ENCODE measurements at places on chromosomes 1 and 21.

DNA sequence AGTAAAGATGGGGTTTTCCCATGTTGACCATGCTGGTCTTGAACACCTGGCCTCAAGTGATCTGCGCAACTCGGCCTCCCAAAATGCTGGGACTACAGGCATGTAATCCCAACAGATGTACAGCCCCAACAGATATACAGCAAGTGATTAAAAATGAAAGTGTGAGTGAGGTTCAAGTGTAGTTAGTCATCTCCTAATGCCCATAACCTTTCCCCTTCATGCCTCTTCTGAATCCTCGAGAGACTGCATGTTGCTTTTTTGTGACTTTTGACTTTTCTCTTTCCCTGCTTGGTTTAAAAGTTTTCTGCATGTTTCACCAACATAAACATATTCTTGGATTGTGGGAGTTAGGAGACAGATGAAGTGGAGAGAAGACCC, 31.2 kb downstream of the KCNK2 start:
- DNase-seq = no peak

DNA sequence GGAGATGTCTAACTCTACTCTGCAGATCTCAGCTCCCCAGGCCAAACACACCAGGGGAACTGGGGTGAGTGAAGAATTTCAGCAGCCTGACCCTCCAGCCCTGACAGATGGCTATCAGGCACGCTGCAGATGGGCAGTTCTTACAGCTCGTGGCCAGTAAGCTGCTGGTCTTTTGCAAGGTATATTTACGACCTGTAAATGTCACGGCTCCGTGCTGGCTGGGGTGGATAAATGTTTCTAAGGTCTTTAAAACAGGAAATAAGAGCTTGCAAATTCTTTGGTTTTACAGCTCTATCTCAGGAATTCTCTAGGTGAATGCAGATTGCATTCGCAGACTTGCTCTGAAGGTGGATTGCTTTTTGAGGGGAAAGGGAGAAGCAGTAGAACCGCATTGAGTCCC, 10.1 kb downstream of the DOP1B start:
- DNase-seq = no peak

DNA sequence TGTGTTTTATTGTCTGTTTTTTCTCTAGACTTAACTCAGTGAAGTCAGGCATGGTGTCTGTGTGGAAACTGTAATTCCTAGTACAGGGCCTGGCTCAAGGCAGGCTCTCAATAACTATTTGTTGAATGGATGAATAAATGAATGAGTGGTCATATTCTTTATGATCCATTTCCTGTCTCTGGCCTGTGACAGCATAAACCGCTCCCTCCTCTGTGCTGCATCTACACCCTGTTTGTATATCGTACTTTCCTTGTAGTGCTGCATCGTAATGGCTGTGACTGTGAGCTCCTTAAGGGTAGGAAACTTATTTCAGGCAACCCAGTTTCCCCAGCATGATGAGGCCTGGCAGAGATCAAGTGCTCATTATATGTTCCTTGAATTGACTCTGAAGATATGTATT, 337.5 kb upstream of the USP24 start:
- DNase-seq = no peak

- no peak for DNase-seq
Observed at GRCh38 chr1:31753707-31754349, 10.3 kb downstream of the ADGRB2 start.

DNA sequence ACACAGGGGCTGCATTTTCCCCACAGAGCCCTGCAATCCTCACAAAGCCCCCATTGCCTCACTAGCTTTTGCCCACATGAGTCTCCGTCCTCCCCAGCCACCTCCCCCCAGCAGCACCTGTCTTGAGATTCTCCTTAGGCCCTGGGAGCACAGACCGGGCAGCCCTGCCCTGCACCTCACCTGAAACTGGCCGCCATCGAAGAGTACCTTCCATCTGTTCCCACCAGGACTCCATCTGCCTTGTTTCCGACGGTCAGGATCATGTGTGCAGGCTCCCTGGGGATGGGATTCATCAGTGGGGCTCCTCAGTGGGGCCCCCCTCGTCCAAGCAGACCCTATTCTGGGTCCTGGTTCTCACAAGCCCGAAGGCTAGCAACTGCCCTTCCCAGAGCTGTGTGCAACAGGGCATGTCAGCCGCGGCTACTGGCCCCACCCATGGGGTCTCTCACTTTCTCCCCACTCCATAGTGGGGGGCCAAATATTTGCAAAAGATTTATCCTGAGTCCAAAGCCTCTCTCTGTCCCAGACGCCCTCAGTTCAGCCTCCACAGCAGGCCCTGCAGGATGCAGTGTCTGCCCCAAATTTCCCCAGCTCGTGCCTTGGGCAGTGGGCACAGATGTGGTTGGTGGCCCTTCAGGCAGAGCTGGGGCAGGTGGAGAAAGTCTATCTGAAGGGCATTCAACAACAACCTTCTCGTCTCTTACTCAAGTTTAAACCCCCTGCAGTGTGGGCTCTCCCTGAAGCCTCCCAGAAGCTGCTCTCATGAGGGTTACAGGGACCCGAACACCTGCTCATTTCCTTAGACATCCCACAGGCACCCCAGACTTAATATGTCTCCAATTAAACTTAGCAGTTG, 4.8 kb downstream of the PDZK1IP1 start:
- DNase-seq = no peak

DNA sequence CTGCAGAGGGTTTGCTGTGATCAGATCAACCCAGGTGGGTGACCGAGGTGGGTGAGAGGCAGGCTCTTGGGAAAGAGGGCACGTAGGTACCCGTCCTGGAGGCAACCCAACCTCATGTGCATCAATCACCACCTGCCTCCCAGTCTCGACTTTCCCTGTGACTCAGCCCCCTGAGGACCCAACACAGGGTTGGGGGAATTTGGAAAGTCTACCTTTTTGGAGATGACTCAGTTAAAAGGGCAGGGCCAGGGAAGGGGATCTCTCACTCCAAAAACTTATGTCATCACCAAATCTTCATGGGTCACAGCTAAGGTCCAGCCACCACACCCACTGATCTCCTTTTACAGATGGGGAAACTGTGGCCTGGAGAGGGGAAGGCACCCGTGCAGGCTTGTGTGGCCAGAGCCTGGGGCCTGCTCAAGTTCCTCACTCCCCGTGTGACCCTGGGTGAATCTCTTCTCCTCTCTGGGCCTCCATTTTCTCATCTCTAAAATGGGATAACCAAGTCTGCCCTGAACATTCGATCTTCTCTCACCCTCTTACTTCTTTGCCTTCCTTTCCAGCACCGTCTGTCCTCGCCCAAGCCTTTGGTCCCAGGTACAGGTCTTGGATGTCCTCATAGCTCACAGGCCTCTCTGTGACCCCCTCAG, 34.6 kb upstream of the WNT4 start:
- DNase-seq = no peak

DNA sequence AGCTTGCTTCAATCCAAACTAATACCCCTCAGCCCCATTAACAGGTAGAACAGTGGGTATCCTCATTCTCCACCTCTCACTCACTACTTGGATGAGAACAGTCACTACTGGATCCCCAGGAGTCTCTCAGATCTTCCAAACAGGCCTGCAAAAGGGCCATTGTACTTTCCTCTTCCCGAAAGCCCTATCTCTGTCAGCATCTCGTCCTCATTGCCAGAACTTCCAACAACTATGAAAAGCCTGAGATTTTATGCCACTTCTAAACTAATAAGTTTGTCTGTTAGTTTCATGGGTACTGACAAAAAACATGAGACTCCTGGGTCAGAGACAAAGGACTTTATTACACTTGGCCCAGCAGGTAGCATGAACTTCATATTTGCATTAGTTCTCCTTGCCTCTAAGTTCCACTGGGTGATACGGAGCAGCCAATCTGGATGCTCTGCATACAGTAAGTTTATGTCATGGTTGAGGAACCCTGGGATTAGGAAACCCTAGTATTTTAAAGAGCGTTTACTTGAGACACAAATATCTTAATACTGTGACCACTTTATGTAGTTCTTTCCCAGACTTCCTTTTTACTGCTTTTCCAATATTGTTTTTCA, 38.1 kb downstream of the VANGL2 start:
- no peak for DNase-seq

DNA sequence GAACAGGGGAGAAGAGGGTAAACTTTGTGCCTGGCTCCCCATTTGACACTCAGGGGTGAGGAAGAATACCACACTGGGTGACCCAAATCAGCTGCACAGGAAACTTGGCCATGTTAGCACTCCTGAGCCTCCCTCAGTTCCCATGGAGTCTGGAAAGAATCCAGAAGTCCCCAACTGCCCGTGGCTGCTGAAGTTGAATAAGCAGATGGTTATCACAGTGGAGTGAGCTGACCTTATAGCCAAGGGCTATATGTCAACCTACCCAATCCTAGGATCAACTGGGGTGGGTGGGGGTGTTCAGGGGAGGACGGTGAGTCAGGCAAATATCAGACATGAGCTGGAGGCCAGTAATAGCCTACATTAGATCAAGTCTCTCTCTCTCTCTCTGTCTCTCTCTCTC, 20.4 kb downstream of the KCNH1 start:
- no peak for DNase-seq

DNA sequence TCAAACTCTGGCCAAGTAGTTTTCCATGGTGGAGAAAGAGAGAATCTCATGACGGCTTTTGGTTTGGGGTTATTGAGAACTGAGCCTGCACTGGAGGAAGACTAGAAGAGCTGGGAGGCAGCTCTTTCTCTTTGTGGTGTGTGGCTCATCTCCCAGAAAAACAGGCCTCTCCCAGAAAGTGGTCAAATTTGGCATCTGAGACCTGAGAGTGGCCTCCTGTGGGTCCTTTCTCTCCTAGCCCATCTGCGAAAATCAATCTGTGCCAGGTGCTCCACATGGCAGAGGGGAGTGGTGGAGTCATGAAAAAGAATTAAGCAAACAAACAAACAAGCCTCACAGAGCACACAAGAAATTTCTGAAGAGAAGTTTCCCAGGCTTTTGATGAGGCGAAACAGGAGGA, 305.0 kb downstream of the ST6GALNAC3 start:
- no peak for DNase-seq

DNA sequence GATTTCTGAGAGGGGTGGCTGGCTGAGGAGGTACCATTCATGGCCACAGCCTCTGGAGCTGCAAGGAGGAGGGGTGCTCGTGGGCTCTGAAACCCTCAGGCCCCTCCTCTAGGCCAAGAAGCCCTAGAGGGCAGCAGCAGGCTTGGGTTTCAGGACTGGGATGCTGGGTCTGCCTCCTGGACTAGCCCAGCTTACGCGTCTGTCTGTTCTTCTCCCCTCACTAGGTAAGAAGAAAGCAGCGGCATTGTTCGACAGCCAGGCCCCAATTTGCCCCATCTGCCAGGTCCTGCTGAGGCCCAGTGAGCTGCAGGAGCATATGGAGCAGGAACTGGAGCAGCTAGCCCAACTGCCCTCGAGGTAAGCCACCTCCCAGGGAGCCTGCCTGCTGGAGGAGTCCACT, 60.3 kb downstream of the TMEM53 start:
- DNase-seq = no peak
